MCF 10A (cell line): ENCODE measurements at places on chromosomes 13 and 19. TPM values are rescaled to one million over a fixed set of nuclear protein-coding genes. Genes with fewer than 3 reads are reported as not detected.

- H3K27ac ChIP-seq = no peak overlapping the region
- DNase-seq = no peak
- H3K27me3 ChIP-seq = no peaks in the 10 kb centered on the region
- peaks cover 5% of the 10 kb centered on the region for H3K36me3 ChIP-seq
- H3K4me1 ChIP-seq = peaks cover 26% of the 10 kb centered on the region
- H3K4me3 ChIP-seq = no peak overlapping the region
These were observed 71.4 kb downstream of the RASA3 start for GRCh38 chr13:114061047-114061446.

- H3K27me3 ChIP-seq = no peaks in the 10 kb centered on the region
- no peak for DNase-seq
- peaks cover 14% of the 10 kb centered on the region for H3K4me1 ChIP-seq
- peak overlapping the region; percentile 99 for H3K4me3 ChIP-seq
These were observed 556 bp downstream of the CACTIN start for GRCh38 chr19:3625996-3626472.

DNA sequence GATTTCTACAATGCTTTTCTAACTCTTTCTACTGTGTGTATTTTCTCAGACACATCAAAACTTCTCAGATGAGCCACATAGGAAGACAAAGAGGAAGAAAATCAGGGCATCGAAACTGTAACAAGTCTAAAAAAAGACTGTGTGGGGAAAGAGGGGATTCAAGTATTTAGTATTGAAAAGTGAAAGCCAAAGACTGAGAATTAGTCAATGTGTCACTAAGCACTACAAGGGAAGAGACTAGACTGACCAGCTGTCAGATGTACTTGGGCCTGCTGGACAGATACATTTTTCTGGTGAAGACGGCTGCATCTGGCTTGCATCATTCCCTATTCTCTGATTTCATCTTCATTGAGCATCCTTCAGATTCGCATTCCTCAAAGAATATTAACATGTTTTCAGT lies 25.4 kb downstream of the COMMD6 start:
- H3K4me1 ChIP-seq = no peaks in the 10 kb centered on the region
- DNase-seq = no peak
- no peaks in the 10 kb centered on the region for H3K36me3 ChIP-seq

DNA sequence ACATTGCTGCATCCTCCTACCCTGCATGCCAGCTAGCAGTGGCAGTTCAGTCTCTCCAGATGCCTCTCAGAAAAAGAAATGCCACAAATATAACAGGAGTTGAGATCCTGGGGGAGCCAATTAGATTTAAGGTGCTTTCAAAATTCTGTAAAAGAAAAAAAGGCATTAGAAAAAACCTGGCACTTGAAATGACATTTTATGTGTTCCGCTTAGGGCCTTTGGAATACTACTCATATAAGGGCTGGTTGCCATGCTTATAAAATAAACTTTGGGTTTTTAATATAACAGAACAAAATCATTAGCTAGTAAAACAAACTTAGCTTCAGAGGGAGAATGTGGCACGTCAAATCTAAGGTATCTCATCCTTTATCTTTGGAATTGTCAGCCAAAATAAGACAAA lies 104.1 kb downstream of the ENOX1 start:
- no peak for DNase-seq
- no peaks in the 10 kb centered on the region for H3K27me3 ChIP-seq
- H3K27ac ChIP-seq = no peak overlapping the region
- no peak overlapping the region for H3K4me3 ChIP-seq
- H3K36me3 ChIP-seq = no peaks in the 10 kb centered on the region

The FLT3LG gene
- 1.5 and 3.6 TPM in 2 replicates for total RNA-seq

GRCh38 chr13:74986609-74987008 lies 495.4 kb downstream of the TBC1D4 start:
- H3K36me3 ChIP-seq = no peaks in the 10 kb centered on the region
- H3K27me3 ChIP-seq = no peaks in the 10 kb centered on the region
- peaks cover 8% of the 10 kb centered on the region for H3K4me1 ChIP-seq

The MADCAM1 gene
- 0.25 and 0.47 TPM in 2 replicates for total RNA-seq

The C19orf25 gene
- 36.3 and 40.5 TPM in 2 replicates for total RNA-seq
